ENCODE measurements at places on chromosomes 16 and 17.

- peak; percentile 95 for DNase-seq
These were observed 596 bp upstream of the PFN1 start for GRCh38 chr17:4948931-4949320.

DNA sequence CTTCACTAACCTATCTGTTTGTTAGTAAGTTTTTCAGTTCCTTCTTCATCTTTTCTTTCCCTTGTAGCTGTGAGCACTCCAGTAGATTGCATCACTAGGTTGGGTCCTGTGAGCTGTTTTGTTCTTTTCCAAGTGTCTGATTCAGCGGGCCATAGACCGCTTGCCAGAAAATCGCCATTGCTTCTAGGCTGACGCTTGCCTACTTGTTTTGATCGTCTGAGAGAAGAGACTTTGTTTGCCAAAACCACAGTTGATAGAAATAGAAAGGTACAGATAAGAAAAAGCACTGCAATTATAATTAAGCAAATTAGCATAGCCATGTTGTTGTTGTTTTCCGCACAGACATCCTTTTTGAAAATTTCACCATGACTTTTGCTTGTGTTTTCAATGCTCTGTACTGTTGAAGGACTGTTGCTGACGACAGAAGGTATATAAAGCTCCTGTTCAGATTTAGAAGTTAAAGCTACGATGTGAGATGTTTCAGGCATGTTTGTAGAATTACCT is 3.1 kb downstream of the EVI2A start:
- DNase-seq = peak; percentile 94

- DNase-seq = no peak
These were observed 52.8 kb downstream of the NTN1 start for GRCh38 chr17:9074131-9074530.

DNA sequence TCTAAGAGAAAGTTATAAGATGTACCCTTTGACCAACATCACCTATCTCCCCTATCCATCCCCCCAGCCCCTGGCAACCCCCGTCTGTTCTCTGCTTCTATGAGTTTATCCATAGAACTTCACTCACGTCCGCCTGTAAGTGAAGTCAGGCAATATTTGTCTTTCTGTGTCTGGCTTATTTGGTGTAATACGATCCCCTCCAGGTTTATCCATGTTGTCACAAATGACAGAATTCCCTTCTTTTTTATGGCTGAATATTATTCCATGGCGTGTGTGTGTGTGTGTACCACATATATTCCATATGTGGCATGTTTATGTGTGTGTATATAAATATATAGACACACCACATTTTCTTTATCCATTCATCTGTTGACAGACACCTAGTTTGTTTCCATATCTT is 339.7 kb downstream of the CPPED1 start:
- DNase-seq = no peak

- no peak for DNase-seq
These were observed 44.3 kb downstream of the SLC39A11 start for GRCh38 chr17:73048170-73048569.

DNA sequence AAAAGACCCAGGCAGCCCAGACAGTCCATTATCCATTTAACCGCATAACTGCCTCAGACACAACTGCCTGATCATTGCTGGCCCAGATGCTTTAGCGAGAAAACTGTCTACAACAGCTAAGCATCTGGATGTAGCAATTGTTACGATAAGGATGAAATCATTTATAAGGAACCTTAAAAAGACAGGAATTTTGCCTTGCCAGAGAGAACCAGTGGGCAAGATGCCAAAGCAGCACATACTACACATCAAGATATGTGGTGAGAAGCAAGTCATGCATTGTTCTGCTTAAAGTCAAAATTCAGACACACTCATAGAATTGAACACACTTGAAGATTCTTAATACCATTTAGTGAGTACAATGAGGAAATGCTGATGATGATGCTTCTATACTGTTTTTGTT is 1525.3 kb downstream of the CDH8 start:
- DNase-seq = peak; percentile 8

- DNase-seq = peak; percentile 45
These were observed 14.9 kb upstream of the TBX21 start for GRCh38 chr17:47717979-47718621.

- DNase-seq = no peak
These were observed 25.6 kb downstream of the TRAP1 start for GRCh38 chr16:3691761-3692160.

DNA sequence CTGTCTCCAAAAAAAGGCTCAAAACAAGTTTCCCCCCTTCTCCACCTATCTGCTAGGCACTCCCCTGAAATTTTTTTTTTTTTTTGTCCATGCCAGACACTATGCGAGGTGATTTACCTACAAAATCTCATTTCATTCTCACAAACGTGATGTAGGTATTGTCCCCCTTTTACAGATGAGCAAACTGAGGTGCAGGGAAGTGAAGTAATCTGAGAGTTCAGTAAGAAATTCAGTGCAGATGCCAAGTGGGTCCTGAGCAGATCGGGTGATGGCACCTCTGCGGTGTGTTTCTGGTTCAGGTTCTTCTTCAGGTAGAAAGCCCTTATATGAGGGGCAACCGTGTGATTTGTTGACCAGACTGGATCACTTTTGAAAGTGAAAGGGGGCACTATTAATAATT is 9.7 kb downstream of the TBKBP1 start:
- DNase-seq = no peak

- DNase-seq = no peak
These were observed 59.8 kb downstream of the KPNA2 start for GRCh38 chr17:68095205-68095811.

DNA sequence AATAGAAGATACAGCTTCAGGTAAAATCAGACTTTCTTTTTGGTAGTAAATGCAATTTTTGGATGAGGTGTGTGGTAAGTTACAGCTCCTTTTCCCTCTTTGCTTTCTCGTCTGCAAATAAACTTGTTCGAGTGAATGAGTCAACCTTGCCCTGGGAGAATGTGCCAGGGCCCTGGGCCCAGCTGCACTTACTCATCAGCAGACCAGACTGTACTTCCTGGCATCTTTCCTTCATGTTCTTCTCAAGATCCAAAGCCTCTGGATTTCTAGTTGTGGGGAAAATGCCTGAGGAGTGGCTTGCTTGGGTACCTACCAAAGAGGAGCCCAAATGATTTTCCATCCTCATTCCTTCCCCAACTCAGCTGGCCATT is 5.4 kb upstream of the G6PC1 start:
- DNase-seq = peak; percentile 66

GRCh38 chr16:66845791-66846221 is 1.6 kb downstream of the CA7 start:
- DNase-seq = no peak

DNA sequence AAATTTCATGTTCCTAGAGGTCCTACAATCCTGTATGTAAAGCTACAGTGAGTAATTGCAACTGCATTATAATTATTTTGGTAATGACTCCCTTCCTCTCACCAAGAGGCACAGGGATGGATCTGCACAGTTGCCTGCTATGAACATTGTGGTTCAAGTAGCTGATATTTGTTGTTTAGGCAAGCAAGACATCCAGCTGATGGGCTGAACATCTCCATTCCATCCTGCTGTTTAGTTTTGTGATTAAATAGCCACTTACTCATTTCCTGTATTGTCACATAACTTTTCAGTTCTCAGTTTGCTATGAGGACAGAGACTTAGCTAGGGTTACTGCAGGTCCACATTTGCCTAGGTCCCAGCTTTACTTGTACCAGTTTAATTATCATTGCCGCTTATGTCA is 181.2 kb upstream of the TBX2 start:
- no peak for DNase-seq

DNA sequence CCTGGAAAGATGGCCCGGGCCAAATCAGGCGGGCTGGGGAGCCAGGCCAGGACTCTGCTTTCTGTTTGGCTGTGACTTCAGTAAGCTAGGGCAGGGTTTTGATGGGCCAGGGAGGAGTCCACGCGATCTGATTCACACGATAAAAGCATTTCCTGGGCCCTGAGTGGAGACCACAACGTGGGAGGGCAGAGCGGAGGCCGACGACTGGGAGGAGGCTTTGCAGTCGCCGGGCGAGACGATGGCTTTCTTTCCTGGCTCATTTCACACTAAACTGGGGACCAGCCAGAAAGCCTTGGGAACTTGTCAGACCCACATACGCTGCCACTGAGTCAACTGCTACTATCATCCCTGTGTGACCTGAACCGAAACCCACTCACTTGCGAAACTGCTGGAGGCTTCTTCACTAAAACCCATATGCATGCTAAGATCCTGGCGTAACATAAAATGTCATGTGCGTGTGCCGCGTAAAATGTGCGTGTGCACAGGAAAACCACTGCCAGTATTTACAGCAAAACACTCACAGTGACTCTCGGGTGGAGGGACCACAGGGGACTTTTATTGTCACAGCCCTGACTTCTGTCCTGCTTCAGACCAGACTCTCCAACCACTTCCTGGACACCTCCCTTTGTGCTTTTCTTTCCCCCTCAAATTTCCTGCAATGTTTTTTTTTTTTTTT is 14.2 kb upstream of the RHBDF2 start:
- peak; percentile 80 for DNase-seq

GRCh38 chr16:64094992-64095634 is 1026.8 kb downstream of the CDH11 start:
- DNase-seq = peak; percentile 12

- no peak for DNase-seq
These were observed 16.1 kb downstream of the ACE start for GRCh38 chr17:63492940-63493339.

GRCh38 chr17:70622368-70623260 is 453.3 kb downstream of the KCNJ2 start:
- peak; percentile 64 for DNase-seq

- DNase-seq = peak; percentile 62
These were observed 81.4 kb upstream of the CRHR1 start for GRCh38 chr17:45702666-45703266.

- peak; percentile 14 for DNase-seq
These were observed 67.8 kb upstream of the SOX9 start for GRCh38 chr17:72053036-72053435.

GRCh38 chr16:56241596-56241995 is 50.3 kb downstream of the GNAO1 start:
- DNase-seq = peak; percentile 82
